ENCODE measurements at places on chromosomes 6 and 20.
A peak's percentile ranks its signal among the peaks of the same experiment; 100 is the strongest.

DNA sequence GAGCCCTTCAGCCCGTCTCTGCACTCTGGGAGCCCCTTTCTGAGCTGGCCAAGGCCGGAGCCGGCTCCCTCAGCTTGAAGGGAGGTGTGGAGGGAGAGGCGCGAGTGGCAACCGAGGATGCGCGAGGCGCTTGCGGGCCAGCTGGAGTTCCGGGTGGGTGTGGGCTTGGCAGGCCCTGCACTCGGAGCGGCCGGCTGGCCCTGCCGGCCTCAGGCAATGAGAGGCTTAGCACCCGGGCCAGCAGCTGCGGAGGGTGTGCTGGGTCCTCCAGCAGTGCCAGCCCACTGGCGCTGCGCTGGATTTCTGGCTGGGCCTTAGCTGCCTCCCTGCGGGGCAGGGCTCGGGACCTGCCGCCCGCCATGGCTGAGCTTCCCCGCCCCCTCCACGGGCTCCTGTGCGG is 49.8 kb downstream of the GMPR start:
- DNase-seq = no peak

DNA sequence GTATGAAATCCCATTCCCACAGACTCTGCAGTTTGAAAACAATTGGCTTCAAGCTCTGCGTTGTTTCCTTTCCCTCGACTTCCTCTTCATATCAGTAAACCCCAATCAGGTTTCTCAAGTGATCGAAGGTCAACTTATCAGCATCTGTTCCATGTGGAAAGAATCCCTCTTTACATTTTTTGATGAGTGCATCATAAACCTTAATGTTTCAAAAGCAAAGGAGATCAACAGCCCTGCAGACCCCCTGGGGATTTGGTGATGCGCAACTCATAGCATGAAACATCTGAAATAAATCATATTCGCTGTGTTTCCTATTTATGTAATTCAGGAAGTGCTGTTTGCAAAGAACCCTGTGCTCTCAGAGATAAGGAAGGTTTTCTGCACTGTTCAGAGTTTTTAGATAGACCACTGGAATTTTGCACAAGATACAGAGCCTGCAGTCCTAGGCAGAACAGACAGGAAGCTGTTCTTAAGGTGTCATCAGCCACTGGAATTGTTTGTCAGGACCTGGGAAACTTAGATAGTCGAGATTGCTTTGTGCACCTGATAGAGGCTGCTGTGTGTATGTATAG is 216.0 kb downstream of the HIVEP2 start:
- DNase-seq = no peak

DNA sequence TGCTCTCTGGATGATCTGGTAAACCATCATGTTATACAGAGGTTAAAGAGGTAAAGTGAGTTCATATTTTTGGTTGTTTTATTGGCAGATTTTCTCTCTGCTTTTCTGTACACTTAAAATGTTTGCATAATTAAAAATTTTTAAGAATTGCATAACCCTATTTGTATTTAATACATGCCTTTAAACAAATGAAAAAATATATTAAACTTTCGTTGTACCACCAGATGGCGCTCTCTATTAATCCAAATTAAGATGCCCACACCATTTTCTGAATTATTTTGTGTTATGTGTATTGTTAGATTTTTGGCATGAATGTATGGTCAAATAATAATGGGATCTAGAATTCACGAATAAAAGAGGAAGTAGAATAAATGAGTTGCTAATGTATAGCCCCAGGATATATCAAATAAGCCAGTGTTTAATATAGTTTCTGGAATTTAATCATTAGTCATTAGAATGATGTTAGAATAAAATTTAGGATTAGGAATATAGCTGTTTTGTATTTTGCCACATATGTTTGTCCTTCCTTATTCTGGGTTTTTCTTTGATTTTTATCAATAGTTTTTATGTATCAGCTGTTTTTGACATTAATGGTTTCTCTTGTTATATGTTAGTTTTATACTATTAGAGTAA is 38.9 kb downstream of the SMAP1 start:
- no peak for DNase-seq

- no peak for DNase-seq
These were observed 31.2 kb upstream of the CCND3 start for GRCh38 chr6:41972826-41973225.

- peak; percentile 86 for DNase-seq
These were observed at the start of gene SMPDL3A for GRCh38 chr6:122789182-122790027. TSS of gene SMPDL3A (plus strand) at chr6:122789258. CDS start at chr6:122789347, 89 bp downstream.

- DNase-seq = no peak
These were observed 14.8 kb downstream of the FAXC start for GRCh38 chr6:99334526-99335127.

- no peak for DNase-seq
These were observed 98.6 kb downstream of the TMEM170B start for GRCh38 chr6:11636121-11636520.

DNA sequence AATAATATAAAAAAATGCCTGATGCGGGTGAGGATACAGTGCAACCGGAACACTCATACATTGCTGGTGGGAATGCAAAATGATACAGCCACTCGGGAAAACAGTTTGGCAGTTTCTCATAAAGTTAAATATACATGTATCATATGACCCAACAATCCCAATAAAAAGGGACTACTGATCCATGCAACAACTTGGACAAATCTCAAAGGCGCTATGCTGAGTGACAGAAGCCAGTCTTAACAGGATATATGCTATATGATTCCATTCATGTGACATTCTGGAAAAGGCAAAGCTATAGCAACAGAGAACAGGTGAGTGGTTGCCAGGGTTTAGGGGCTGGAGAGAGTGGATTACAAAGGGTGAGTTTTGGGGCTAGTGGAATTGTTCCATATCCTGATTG is 170.2 kb upstream of the MLN start:
- no peak for DNase-seq

DNA sequence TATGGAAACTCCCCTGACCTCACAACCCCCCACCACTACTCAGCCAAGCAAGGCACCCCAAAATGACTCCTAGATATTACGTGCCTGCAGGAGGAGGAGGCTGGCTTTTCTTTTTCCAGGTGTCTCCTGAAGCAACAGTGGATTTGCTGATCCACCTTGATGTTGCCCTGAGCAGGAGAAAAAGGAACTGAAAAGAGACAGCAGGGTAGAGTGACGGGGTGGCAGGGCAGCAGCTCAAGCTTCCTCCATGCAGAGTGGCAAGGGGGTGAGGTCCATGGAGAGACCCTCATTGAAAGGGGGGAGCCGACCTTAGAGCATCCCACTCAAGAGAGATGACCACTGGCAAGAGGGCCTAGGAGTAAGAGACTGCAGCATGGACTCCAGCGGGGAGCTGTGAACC is 112.0 kb upstream of the SIRPA start:
- no peak for DNase-seq

DNA sequence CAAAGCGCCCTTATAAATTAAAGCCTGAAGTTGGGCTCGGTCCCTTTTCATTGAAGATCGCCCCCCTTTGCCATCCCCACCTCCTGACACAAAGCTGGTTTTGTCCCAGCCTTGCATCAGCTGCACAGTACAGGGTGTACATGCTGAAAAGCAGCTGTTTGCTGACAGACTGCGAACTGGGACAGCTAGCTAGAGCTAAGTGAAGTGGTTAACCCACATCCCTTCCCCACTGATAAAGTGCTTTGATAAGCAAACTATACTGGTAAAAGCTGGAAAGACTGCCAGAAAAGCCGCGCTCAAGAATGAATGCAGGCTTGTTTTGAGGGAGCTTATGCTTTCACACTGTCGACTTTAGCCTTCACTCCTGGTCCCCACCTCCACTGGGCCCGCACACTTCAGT is 207.3 kb downstream of the GMDS start:
- no peak for DNase-seq

DNA sequence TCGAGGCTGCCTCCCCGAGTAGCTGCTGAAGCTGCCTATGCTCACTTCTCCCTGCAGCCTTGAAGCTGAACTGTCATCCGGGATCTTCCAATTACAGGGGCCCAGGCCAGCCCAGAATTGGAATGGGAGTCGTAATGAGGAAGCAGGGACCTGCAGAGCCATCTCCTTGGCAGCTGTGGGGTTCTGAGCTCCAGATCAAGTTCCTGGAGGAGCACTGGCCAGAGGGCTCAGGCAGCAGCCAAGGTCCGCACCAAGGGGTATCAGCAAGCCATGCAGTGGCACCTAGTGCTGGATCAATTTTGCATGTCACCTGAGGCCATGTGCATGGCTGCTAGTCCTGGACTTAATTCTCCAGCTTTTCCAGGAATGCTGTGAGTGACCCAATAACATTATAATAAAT is 163.2 kb upstream of the TSHZ2 start:
- DNase-seq = no peak

DNA sequence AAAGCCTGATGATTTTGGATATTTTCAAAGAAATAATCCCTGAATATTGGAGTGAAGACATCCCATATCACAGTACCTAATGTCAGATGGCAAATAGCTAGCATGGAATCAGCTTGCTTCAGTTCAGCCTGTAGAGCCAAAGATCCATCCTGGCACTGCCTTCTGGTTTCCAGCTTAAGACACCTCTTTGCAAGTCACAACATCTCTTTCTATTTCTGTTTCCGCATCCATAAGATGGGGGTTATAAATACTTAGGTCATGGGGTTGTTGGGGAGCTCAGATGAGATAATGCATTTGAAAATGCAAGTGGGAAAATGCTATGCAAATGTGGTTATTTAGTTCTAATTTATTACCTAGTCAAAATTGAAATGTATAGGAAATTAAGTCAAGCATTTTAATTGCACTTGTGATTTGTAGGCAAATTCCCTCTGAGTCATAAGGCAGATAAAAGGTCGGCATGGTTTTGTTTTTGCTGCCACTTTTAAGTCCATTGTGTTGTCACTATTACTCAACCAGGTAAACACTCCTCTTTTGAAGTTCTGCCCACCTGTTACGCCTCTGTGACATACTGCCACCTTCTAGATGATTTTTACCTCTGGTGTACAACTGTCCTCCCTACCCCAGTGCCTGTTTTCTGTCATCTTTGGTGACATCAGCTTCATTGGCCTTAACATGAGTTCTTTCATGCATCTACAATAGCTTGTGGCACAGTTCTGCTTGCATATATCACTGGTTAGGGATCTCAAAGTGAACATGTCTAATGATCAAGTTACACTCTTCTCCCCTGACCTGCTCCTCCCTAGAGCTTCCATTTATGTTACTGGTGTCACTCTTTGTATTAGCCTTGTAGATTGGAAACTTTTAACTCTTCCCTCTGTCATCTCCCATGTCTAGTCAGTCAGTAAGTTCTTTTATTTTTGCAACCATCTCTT is 96.6 kb downstream of the CDKAL1 start:
- no peak for DNase-seq

GRCh38 chr20:1900321-1900801 is 5.2 kb downstream of the SIRPA start:
- peak; percentile 38 for DNase-seq

- no peak for DNase-seq
These were observed 128.4 kb upstream of the ADGRF1 start for GRCh38 chr6:47170617-47170947.

DNA sequence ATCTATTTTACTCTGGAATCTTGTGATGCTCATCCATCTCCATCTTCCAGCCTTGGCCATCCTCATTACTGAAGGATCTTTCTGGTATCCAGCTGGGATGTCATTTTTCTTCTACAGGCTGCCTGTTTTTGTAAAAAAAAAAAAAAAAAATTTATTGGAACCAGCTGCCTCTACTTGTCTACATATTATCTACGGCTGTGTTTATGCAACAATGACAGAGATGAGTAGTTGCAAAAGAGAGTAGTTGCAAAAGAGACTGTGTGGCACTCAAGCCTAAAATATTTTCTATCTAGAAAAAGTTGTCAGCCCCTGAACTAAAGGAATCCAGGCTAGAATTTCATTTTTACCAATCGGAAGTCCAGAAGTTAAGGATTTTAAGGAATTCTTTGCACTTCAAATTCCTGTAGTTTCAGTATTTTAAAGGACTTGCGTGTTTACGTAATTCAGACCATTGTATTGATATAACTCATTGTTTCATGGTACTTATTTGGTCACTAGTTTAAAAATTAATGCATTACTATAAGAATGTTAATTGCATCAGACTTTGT is 38.6 kb upstream of the PLCG1 start:
- DNase-seq = no peak

- DNase-seq = no peak
These were observed 59.2 kb downstream of the TRAM2 start for GRCh38 chr6:52517502-52518278.

DNA sequence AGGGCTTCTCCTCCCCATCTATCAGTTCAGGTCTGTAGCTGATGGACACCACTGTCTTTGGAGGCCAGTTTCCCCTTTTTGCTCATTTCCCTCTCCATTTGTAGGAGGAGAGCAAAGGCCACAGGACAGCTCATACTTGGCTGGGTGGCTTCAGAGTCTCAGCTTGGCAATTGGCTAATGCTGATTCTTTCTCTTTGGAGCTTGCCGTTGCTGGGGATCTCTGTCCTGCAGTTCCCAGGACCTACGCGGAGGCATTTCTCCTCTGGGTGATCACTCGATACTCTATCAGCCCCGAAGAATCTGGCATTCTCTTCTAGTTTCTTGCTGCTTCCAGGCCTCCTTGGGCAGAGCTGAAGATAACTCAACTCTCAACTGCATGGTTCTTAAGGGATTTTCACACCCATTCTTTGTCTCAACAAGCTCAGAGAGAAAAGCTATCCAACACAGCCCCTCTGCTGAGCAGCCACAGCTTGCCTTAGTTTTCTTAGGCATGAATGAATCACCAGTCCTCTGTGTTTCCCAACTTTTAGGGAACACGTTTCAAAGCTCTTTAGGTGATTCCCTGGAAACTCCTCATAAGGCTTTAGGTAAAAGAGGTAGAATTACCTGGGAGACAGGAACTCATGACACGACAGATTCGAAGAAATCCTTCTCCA is 19.2 kb upstream of the SSR1 start:
- DNase-seq = no peak

DNA sequence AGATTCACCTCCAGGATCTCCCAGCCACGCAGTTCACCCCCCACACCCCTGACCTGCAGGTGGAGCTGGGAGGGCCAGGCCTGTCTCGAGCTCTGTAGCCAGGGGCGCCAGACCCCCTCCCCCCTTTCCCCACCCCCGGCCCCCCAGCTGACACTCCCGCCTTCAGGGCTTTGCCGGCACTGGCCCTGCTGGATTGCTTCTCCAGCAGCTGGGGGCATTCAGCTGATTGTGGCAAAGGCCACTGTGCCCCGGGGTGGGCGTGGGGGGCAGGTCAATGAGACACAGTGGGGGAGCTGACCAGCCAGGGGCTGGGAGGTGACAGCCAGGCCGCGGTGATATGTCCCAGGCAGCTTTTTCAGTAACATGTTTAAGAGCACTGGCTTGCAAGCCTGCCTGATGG is 22.2 kb downstream of the ZBP1 start:
- no peak for DNase-seq

- DNase-seq = no peak
These were observed 70.8 kb downstream of the IPCEF1 start for GRCh38 chr6:154285826-154286225.

DNA sequence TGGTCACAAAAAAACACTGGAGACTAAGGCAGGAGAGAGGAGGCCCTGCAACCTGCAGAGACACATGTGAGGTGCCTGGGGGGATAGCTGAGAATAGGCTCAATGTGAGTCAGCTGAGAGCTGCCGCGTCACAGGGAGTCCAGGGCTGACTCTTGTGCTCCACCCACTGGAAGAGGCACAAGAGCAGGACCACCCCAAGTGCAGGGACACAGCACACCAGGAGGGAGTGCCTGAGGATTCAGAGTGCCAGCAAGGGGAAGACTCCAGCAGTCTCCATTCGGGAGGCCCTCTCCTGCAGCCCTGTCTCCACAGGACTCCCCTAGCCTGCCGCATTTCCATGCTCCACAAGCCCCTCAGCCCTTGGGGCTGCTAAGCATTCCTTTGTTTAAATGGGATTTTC is 105.5 kb downstream of the HUS1B start:
- no peak for DNase-seq

- DNase-seq = no peak
These were observed 96.7 kb upstream of the BACH2 start for GRCh38 chr6:90393232-90393884.

Data from substantia nigra (tissue), 51 donors.